ENCODE measurements at places on chromosomes 7 and 10.

GRCh38 chr7:19508821-19509220, 200.0 kb downstream of the POLR1F start:
- DNase-seq, result no peak

DNA sequence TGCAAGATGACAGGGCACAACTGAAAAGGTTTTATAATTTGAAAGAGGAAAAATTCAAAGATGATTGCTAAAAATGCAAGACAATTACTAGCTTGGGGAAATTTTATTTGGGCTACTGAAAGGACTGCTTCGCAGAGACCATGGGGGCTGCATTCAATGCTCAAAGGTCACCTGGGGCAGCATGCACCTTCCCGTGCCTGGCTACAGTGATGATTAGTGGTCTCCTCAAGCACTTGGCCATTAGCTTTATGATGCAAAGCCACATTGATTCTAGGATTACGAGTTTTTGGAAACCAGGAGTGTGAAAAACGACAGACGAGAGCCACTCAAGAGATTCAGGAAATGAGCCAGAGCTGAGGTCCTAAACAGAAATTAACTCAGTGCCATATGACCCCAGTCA, 764.6 kb downstream of the PHTF2 start:
- no peak for DNase-seq

DNA sequence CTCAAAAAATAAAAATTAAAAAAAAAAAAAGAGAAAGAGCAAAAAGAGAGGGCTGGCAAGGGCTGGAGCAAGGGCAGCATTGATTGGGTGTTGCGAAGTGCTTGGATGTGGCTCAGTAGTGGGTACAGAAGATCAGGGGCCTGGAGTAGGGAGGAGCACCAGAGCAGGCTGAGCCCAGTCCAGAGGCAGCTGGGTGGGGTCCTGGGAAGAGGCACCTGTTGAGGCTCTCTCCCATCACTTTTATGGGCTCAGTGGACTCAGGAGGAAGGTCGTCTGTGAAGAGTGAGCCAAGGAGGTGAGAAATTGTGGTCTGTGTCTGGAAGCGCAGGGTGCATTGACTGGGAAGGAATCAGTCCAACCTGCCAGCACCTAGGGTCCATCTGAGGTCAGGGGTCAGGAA, 11.8 kb upstream of the ZMIZ2 start:
- no peak for DNase-seq

GRCh38 chr7:102814025-102814471, 65.2 kb downstream of the FAM185A start:
- peak; percentile 74 for DNase-seq

GRCh38 chr10:129505500-129506075, 38.5 kb downstream of the MGMT start:
- DNase-seq, result no peak

DNA sequence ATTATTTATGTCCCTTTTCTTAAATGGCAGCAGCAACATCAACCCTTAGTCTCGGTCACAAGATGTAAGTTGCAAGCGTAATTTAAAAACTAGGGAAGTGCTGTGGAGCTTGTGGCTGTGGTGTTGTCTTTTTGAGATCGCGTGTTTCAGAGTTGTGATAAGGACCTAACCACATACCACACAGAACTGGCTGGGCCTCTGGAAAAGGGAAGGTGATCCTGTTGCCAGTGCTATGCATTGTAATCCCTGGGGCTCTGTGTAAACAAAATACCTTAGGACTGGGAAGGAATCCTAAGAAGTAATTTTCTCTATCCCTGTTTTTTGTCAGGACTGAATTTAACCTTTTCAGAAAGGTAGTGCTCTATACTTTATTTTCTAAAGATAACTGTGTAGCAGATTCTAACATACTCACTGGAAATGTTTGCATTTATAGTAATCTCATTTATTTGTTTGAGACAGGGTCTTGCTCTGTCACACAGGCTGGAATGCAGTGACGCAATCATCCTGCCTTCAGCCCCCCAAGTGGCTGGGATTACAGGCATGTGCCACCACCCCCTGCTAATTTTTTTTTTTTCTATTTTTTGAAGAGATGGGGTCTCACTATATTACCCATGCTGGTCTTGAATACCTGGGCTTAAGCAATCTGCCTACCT, 60.4 kb downstream of the INPP5F start:
- DNase-seq, result peak; percentile 83

DNA sequence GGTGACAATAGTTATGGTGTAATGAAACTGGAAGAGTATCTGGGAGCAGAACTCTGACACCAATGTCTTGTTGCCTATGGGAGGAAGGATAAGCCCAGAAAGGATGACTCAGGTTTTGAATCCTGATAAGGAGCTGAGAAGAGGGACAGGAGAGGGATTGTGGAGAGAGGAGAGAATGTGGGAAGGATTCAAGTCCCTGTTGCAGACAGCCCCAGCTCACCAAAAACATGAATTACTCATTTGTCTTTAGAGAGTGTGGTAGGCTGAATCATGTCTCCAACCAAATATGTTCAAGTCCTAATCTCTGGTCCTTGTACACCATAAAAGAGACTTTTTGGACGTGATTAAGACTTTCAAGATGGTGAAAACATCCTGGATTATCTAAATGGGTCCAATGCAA, 206.9 kb upstream of the PHYHIPL start:
- peak; percentile 19 for DNase-seq

DNA sequence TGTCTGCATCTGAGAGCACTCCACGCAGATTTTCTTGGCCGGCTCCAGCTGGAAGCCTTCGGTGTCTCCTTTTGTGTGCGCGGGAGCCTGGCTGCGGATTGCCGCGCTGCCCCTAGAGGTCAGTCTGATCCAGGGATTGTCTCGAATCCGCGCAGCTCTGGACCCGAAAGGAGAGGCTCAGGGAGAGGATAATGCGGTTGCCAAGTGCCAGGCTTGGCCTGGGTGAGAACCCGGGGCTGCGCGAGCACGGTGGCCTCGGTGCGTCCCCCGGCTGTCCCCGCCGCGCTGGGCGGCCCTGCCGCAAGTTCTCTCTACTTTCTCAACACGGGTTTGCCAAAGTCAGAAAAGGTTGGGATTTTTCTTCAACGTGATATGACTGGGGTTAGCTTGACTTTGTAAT, 140.9 kb downstream of the ADCYAP1R1 start:
- DNase-seq, result peak; percentile 46
